ENCODE measurements at places on chromosomes 6 and 20. TPM values are rescaled to one million over a fixed set of nuclear protein-coding genes. Genes with fewer than 3 reads are reported as not detected.

ESR1 gene
- total RNA-seq, result 5.4 TPM

BANF2 gene
- total RNA-seq, result not detected

STMND1 gene
- not detected for total RNA-seq

- DNase-seq, result no peak
Observed at GRCh38 chr20:57075181-57075580, 191.3 kb downstream of the BMP7 start.

DNA sequence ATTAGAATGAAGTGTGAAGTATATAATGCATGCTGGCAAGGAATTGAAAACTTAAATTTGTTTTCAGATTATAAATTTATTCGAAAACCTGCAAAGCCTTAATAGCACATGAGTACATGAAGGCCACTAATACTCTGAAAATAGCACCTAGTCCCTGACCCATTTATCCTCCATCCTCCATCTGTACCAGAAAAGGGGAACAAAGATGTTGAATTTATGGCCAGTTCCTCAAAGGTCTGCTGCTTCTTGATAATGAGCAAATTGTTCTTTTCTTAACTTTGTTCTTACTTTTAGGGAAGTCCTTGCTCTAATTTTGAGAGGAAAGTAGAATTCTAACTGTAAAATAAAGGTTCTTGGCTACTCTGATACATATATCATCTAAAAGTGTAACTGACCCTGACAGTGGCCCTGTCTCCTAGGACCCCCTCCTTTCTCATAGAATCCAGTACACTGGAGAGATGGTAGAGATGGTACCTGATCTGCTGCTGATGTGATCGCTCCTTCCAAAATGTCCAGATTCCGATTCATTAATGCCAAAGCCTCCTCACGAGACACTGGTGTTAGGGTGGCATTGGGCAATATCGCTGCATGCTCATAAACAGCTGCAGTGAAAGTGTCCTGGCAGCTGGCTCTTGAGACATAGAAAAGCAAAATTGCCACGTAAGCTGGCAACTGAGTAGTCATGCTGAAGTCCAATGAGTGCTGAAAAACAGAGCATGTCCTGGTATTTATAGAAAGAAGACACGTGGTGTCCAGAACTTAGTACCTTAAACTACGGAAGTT lies at the start of gene VNN1:
TSS of gene VNN1 (minus strand) at position 704 of the 783 bp plus-strand sequence. CDS start at position 684, 20 bp downstream.
- DNase-seq, result peak; percentile 57

PCSK2 gene
- total RNA-seq, result 2.2 TPM

ZNF334 gene
- total RNA-seq, result 5.1 TPM

CCDC170 gene
- 1.3 TPM for total RNA-seq

- no peak for DNase-seq
Observed at GRCh38 chr6:46130666-46131065, 877 bp downstream of the ENPP4 start.

CDH22 gene
- 0.60 TPM for total RNA-seq

DNA sequence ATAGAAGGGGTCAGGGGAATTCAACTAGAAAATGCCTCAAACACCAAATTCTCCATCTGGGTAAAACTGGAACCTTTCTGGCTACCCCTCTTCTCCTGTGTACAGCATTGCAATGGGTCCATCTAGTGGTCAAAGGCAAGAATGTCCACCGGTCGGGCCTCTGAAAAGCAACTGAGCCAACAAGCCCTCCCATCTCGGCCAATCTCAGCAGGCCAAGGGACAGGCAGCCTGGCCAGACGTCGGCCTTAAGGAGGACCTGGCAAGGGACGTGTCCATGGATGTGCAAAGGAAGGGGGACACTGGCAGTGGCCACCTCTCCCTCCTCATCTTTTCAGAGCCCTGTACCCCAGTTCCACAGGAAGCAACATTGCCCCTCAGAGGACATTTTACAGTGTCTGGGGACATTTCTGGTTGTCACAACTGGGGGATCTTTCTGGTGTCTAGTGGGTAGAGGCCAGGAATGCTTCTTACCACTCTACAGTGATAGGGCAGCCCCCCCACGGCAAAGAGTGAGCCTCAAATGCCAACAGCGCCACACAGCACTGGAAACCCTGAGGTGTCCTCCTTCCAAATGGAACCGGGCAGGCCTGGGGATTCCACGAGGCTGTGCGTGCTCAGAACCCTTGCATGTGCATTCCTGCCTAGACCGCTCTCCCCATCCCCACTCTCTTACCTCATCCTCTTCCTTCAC lies 99.8 kb upstream of the FOXA2 start:
- peak; percentile 53 for DNase-seq

GRCh38 chr6:38198219-38198618 lies 378.7 kb downstream of the ZFAND3 start:
- no peak for DNase-seq

- no peak for DNase-seq
Observed at GRCh38 chr6:157486572-157486971, 105.6 kb downstream of the ZDHHC14 start.

GRCh38 chr6:105832313-105832761 lies 253.8 kb upstream of the PRDM1 start:
- DNase-seq, result no peak

VWA7 gene
- total RNA-seq, result 0.30 TPM

GRCh38 chr6:17392978-17393891 lies at the start of gene CAP2:
Gene CAP2, plus strand, starts transcription at chr6:17393595. Its CDS starts 27,961 bp downstream, at chr6:17421556.
- DNase-seq, result peak; percentile 15

- DNase-seq, result no peak
Observed at GRCh38 chr20:52722926-52723688, 249.1 kb upstream of the TSHZ2 start.

GRCh38 chr20:51153867-51154707 lies 131.2 kb upstream of the KCNG1 start:
- no peak for DNase-seq

- no peak for DNase-seq
Observed at GRCh38 chr6:110039981-110040383, 61.9 kb downstream of the GPR6 start.

FRMD1 gene
- total RNA-seq, result 9.9 TPM

DNA sequence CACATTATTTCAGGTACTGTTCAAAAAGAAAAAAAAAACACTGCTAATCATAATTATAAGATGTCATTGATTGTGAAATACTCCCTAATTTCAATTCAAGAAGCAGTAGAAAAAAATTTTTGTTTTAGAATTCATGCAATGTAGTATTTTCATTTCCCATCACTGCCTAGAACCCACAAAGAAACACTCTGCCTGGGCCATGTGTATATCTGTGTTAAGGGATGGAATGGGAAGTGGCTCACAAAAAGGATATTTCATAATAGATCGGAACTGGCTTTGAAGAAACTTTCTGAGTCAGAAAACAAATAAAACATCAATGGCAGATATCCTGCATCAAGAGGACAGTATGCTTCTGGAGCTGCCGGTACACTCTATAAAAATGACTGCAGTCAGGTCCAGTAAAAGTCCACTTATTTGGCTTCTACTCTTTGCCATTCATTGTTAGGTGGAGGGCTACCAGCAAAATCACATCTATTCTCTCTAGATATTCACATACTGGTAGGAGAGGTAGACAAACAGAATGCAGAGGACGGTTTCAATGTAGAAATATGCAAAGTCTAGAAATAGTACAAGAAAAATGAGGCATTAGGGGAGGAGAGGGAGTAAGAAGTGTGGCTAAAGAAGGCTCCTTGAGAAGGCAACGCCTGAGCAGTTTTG lies 135.0 kb upstream of the TNFAIP3 start:
- no peak for DNase-seq

DNA sequence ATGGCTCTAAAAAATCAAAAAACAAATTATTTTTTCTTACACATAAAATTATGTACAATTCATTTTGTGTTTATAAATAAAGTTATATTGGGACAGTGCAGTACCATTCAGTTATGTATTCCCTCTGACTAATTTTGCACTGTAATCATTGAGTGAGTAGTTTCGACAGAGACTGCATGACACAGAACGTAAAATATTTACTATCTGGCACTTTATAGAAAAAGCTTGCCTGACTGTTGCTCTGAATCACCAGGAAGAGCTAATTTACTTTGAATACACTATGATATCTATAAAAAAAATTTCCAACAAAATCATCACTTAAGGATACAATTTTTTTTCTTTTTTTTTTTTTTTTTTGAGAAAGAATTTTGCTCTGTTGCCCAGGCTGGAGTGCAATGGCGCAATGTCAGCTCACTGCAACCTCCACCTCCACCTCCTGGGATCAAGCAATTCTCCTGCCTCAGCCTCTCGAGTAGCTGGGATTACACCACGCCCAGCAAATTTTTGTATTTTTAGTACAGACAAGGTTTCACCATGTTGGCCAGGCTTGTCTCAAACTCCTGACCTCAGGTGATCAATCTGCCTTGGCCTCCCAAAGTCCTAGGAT lies 11.0 kb upstream of the KHDC1L start:
- no peak for DNase-seq

TP53TG5 gene
- total RNA-seq, result not detected

All from tibial nerve (tissue), 4 donors.